Glomerular endothelial cell (primary cell): ENCODE measurements at places on chromosomes 11 and 22.

GRCh38 chr11:122246874-122247273 is 130.9 kb upstream of the BLID start:
- no peak for DNase-seq

DNA sequence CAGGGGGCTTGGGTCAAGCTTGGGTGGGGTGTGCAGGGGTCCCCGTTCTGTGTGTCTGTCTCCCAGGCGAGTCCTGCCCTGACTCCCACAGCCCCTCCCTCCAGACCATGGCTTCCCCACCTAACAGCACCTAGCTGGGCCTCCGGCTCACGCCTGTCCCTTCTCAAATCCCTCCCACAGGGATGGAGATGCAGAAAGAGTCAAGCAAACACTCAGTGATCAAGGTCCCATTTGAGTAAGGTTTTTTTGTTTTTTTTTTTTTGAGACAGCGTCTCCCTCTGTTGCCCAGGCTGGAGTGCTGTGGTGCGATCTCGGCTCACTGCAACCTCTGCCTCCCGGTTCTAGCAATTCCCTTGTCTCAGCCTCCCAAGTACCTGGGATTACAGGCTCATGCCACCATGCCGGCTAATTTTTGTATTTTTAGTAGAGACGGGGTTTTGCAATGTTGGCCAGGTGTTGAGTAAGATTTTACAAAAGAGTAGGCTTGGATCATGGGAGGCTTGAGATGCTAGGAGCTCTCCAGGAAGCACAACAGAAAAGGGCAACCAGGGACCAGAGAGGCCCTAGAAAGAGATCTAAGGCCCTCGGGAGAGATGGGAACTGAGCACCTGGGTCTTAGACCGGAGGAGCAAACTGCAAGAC is 5.7 kb downstream of the APOBEC3D start:
- DNase-seq, result no peak

GRCh38 chr11:68581439-68581838 is 102.9 kb upstream of the GAL start:
- no peak for DNase-seq

DNA sequence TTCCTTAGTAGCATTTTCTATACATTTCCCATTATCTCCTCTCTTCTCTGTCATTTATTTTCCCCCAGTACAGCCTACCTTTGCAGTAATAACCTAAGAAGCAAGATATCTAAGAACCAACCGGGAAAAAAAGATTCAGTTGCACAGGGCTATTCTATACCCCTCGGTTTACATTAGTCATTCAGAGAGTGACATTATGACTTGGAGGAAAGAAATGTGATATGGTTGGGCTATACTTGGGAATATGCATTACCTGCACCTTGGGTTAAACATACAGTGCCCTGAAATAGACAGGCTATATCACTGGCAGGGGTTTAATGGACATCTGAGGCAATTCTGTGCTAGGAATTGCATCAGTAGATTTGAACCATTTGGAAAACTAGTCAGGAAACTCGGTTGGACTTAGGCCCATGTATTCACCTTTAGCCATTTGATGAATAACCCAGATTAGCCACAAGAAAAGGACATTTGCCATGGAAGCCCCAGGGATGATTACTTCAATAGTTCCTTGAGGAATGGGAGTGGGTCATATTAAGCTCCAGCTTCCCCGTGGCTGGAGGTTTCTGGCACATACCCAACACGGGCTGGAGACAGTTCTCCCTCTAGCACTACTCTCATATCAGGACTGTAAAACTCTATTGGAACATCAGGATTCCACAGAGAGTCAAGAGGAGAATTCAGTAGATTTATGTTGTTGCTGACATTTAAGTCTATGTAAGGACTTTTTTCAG is 973.2 kb downstream of the NTM start:
- no peak for DNase-seq
